Ascending aorta (tissue), 2 donors: ENCODE measurements at places on chromosomes 13 and 19.

- no peak for DNase-seq
These were observed 1.5 kb downstream of the GAS6 start for GRCh38 chr13:113862191-113862930.

DNA sequence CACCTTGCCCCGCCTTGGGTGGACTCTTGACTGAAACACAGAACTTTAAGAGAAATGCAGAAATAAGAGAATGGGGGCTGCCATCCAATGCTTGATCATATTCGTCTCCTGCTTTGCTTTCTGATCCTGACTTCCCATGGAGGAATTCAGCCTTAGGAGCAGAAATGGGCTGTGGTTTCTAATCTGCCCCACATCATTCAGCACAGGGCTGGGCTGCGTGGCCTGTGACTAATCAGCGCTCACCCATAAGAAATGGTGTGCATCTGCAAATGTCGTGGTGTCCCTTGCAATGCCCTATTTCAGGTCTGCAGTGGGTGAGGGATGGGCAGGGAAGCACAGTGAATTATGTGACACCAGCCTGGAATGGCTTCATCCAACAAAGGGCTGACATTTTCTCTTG, 60.7 kb upstream of the URI1 start:
- no peak for DNase-seq

GRCh38 chr19:22634450-22634827, 315 bp downstream of the ZNF492 start:
- DNase-seq = no peak

- DNase-seq = no peak
These were observed 8.1 kb downstream of the RINL start for GRCh38 chr19:38869836-38870607.

DNA sequence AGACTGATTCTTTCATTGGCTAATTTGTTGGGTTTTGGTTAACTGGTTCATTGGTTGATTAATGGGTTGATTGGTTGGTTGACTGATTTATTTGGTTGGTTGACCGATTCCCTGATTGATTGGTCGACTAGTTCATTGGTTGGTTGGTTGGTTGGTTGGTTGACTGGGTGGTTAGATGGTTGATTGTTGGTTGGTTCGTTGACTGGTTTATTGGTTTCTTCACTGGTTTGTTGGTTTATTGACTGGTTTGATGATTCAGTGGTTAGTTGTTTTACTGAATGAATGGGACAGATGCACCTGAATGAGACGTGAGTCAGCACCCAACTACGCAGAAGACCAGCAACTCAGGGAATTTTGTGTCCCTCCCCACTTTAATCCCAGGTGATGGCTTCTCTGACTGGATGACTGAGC, 2.7 kb upstream of the NUP62 start:
- no peak for DNase-seq

DNA sequence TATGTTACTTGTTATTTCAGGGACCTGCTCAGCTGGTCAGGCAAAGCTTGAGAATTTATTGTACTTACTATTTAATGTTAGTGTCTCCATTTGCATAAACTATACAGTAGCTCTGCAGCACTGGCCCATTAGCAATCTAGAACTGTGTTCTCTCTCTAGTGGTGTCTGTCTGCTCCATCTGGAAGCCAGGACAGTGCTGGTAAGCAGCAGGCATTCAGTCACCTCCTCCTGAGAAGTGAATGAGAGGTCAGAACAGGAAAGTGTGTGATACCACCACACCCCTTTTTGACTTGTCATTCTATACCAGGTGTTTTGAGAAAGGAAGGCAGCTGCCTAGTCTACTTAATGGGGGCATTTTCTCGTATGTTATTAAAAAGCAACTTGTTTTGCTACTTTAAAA, 3.9 kb downstream of the COG3 start:
- DNase-seq = no peak

DNA sequence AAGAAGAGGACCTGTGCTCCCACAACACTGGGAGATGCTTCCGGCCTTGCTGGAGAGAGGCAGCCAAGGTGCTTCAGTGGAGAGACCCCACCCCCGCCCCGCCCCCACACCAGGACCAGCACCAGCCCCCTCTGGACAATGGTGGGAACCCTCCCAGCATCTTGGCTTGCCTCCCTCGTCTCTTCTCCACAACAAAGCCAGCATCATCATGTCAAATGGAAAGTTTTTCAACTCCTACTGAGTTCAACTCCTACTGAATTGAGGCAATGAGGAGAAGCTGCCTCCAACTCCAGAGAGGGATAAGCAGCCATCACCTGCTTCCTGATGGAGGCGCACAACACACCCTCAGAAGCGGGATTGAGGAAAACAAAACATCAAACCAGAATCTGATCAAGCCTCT, 12.8 kb downstream of the DEDD2 start:
- no peak for DNase-seq

DNA sequence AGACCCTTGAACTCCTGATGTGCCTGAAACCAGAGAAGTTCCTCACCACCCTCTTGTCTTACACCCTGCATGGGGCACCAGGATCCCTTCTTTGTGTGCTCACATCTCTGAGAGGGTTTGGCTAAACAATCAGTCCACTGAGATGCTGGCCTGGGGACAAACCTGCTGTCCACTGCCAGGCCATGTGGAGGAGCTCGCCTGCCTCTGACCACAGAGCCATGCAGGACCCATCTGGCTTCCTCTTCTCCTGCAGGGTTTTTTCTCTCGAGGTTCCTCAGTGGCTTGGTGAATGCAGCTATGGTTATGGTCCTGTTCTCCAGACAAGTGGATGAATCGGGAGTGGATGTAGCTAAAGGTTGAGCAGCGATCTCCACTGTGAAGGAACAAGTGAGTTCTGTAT, 49.1 kb upstream of the MEDAG start:
- DNase-seq = no peak

- DNase-seq = no peak
These were observed 20.4 kb downstream of the MLLT1 start for GRCh38 chr19:6259312-6259861.

GRCh38 chr13:44199627-44200207, 173.9 kb upstream of the SERP2 start:
- DNase-seq = no peak

DNA sequence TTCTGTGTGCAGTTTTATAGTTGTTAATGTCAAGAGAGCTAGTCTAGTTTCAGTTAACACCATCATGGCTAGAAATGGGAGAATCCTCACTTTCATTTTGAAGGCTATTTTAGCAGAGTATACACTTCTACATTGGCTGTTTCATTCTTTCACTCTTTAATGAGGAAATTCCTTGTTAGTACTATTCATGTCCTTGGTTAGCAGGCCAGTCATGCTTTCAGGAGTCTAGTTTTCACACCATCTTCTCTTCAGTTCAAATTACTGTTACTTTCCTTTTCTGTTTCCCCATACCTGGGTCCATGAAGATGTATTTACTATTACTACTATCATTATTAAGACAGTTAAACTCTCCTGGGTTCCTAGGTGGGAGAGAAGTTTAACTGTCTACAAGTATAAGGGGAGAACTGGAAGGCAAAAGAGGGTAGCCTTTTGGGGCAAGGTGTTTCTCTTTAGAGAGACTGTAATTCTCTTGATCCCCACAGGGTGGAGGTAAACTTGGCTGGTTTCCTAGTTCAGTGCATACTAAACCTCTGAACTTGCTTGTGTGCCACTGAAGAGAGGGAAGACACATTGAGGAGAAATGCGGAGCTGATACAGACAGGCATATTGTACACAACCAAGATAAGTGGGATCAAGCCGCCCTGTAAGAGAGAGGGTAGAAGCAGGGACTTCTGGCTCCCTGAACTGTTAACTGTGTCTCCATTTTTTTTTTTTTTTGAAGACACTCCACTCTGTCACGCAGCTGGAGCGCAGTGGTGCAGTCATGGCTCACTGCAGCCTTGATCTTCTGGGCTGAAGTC, 41.3 kb upstream of the IGFL4 start:
- no peak for DNase-seq

- DNase-seq = peak; percentile 8
These were observed 883 bp downstream of the ZNF441 start for GRCh38 chr19:11767633-11768133.

DNA sequence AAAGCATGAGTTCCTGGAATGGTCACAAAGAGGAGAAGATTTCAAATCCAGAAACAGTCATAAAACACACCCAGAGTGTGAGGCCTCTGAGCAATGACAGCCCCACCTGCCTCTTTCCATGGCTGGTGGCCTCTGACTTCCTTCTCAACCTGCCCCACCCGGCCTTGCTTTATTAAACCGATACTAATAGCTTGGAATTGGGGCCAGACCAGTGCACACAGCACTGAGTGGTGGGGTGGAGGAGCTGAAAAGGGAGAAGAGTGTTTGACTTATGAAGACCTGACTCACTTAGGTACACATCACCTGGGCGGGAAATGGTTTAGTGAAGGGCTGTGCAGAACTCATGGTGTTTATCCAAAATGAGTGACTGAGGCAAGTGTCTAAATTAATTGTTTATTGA, 20.7 kb upstream of the CEACAM6 start:
- no peak for DNase-seq

DNA sequence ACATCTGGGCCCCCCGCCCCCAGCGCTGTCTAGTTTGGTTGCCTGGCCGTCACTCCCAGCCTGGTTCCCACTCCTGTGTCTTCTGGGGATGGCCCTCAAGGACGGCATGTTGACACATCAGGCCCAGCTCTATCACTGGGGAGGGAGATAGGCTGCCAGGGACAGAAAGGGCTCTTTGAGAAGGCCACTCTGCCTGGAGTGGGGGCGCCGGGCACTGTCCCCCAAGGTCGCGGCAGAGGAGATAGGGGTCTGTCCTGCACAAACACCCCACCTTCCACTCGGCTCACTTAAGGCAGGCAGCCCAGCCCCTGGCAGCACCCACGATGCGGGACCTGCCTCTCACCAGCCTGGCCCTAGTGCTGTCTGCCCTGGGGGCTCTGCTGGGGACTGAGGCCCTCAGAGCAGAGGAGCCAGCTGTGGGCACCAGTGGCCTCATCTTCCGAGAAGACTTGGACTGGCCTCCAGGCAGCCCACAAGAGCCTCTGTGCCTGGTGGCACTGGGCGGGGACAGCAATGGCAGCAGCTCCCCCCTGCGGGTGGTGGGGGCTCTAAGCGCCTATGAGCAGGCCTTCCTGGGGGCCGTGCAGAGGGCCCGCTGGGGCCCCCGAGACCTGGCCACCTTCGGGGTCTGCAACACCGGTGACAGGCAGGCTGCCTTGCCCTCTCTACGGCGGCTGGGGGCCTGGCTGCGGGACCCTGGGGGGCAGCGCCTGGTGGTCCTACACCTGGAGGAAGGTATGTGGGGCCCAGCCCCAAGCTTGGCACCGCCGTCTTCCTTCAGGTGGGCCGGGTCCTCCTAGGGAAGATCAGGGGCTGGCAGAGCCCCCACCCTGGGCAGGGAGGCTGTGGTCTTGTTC, at the start of gene AMH:
AMH (plus strand) TSS at position 314 of the 857 bp plus-strand sequence; CDS start at position 324, 10 bp downstream.
- DNase-seq = no peak

- no peak for DNase-seq
These were observed 2.7 kb downstream of the PNMA8C start for GRCh38 chr19:46426035-46426505.

DNA sequence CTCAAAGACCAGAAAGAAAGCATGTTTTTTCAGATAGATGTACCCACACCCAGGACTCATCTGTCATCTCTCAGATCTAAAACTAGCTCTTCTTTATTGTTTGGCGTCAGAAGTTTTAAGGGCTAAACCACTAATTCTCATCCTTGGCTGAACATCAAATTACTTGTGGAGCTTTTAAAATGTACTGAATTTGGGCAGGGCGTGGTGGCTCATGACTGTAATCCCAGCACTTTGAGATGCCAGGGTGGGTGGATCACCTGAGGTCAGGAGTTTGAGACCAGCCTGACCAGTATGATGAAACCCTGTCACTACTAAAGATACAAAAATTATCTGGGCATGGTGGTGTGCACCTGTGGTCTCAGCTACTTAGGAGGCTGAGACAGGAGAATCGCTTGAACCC, 47.4 kb downstream of the RCBTB2 start:
- no peak for DNase-seq

GRCh38 chr13:28854657-28855056, 34.5 kb downstream of the MTUS2 start:
- DNase-seq = no peak

DNA sequence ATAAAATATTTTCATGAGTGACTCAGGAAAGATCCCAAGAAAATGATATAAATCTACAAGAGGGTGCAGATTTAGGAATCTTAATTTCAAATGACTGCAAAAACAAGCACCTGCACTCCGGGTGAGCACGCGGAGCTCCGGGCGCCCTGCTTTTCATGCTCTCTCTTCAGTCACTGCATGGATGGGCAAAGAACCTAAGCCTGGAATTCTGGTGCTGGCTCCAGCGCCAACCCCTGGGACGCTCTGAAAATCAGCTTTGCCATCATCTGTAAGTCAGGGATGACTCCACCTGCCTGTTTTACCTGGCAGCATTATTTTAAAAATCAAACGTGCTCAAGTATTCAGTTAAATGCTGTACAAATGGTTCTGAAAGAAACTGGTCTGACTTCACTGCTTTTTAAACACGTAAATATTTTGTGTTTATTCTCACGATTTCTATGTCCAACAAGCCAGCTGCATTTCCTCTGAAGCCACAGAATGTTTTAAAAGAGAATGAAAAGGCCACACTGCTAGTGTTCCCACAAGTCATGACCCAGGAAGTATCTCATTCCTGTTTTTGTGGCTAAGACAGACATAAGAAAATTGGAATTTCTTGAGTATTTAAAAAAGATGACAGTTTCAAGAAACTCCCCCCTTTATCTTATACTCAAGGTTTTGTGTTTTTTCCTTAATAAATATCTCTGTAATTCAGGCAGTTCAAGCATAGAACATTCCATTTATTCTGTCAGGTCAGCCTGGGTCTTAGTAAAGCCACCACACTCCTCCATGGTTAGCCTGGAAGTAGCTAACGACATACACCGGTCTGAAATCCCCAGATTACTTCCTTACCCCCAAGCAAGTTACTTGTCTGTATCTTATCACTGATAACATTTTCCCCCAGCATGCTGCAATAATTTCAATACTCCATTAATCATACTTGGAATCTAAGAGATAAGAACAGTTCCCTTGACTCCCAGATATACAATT, 81.1 kb downstream of the COL4A1 start:
- DNase-seq = no peak

DNA sequence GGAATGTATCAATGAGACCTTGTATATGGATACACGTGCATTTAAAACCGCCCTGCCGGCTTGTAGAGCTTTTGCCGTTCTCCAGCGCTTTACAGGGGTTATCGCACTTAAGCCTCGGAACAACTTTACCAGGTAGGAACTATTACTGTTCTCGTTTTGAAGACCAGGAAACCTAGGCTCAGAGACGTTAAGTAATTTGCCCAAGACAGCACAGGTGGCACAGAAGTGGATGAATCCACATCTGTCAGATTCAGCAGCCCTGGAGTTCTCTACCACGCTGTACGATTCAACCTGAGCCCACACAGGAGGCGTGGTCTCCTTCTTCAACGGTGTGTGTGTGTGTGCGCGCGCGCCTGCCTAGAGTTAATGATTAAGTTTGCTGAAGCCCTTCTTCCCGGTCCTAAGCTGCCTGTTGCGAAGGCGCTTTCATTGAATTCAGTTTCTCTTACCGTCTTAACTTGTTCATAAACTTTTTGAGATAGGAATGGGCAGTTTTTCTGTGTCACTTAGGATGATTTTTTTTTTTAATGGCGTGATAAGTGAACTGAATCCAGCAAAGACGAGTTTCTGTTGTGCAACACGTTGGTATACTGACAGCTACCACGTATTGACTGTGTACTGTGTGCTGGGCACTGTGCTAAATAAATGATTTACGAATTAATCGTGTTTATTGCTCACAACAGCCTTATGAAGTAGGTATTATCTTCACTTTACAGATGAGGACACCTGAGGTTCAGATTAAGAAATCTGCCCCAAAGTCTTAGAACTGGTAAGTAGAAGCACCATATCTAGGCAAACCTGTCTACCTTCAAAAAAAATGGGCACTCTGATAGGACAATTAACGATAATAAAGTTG, 67.4 kb downstream of the KCNRG start:
- no peak for DNase-seq

- no peak for DNase-seq
These were observed 4.1 kb upstream of the ZNF229 start for GRCh38 chr19:44452367-44452766.
